NCI-H1436 treated with DMSO at 0.1 percent for 48 hours (cell line): ENCODE measurements at places on chromosomes 7 and 10.

DNA sequence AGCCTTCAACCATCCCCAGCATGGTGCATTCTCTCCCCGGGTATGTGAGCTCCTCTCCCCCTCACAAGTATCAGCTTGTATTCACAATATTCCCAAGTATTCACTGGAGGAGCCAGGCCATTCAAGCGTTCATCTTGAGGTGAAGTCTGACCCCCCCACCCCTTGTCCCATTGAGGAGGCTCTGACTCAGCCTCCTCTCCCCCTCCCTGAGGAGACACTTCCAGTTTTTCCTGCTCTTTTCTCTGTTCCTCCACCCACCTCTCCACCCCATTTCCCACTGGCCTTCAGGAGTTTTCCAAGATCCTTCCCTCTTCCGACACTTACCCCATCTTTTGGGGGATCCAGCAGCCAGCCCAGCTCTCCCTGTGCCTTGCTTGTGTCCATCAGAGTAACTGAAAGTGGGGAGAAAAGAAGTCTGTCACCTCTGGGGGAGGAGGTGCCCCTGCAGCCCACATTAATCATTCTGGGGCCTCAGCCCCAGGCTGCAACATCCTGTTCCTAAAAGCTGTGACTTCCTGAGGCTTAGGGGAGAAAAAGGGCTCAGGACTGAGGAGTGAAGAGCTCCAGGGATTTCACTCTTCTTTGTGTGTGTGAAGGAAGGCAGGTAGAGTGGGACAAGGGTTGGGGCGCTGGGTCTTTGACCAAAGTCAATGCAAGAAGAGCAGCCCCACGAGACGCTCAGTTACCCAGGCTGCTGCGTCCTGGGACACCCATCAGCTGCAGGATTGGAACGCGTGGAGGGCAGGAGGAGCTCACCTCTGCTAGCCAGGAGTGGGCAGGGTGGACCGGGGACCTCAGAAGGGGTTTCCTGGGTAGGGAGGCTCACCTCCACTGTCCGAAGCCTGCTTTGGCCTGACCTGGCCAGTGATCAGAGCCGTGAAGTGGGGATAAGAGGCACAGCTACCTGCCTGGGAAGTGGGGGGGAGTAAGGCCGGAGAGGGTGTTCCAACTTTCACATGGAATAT, 1.1 kb downstream of the EPHA1 start:
- no peak for DNase-seq

- no peak for DNase-seq
Observed at GRCh38 chr10:37732685-37733084, 124.7 kb downstream of the ZNF248 start.

- DNase-seq: no peak
Observed at GRCh38 chr10:15370856-15371701, at the start of gene FAM171A1. Gene FAM171A1, minus strand, starts transcription at chr10:15371289. Its CDS starts 237 bp downstream, at chr10:15371052.

DNA sequence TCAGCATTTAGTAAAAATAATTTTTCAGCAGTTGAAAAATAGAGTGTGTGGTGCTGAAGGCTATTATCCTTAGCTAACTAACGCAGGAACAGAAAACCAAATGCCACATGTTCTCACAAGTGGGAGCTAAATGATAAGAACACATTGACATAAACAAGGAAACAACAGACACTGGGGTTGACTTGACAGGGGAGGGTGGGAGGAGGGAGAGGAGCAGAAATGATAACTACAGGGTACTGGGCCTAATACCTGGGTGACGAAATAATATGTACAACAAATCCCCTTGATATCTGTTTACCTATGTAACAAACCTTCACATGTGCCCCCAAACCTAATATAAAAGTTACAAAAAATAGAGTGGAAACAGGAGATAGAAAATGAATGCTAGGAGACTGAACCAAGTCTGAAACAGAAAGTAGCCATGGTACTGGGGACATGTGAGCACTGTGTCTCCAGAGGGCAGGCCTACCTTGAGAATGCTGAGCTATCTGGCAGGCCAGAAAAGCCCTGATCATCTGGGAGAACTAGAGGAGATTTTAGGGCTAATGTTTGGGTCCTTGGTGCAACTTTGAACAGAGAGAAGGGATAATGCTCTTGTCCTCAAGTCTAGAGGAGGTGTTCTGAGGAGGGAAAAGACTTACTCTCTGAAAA, 4.7 kb upstream of the EFCAB10 start:
- DNase-seq: no peak

DNA sequence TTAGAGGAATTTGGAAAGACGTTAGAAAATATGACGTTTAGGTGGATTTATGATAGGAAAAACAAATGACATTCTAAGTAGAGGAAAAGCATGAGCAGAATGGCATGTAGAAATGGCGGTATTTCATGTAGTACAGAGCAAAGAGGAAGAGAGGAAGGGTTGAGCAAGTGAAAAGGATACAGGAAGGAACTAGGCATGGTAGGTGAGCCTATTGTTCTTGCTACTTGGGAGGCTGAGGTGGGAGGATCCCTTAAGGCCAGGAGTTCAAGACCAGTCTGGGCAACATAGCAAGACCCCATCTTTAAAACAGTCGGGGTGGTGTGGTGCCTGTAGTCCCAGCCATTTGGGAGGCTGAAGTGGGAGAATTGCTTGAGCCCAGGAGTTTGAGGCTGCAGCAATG, 1.2 kb downstream of the GTPBP10 start:
- no peak for DNase-seq

DNA sequence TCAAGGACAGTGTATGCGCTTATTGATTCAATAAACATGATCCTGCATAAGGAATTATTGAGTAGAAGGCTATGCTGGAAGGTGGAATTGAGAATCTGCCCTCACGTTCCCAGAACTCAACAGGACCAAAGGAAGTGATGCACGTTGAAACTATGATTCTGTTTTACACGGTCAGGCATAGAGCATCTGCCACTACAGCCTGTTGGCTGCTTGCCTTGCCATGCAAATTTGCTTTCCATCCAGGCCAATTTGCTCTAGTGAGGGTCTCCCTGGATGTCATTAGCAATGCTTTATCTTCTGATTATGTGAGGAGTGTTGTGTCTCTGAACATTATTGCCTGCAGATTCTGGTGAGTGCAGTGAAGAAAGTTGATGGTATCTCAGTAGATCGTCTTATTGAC, 132.9 kb downstream of the ADRA2A start:
- no peak for DNase-seq

- no peak for DNase-seq
Observed at GRCh38 chr10:103125323-103126267, 67.5 kb downstream of the NT5C2 start.
